ENCODE measurements at places on chromosomes 16 and 17.

DNA sequence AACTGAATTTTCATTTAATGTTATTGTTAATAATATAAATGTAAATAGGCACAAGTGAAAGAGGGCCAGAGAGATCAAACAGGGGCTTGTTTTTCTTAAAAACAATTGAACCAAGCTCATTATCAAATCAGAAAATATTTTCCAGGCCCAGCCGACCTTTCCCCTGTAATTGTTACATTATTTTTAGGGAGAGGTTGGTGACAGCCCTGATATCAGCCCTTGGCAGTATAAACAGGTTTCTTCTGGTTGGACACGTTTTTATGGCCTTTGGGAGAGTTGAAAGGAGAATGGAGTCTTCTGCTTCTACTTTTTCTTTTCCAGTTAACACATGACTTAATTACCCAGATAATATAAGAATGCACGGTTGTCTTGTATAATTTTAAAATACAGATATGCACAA is 40.0 kb upstream of the COQ7 start:
- DNase-seq: no peak

DNA sequence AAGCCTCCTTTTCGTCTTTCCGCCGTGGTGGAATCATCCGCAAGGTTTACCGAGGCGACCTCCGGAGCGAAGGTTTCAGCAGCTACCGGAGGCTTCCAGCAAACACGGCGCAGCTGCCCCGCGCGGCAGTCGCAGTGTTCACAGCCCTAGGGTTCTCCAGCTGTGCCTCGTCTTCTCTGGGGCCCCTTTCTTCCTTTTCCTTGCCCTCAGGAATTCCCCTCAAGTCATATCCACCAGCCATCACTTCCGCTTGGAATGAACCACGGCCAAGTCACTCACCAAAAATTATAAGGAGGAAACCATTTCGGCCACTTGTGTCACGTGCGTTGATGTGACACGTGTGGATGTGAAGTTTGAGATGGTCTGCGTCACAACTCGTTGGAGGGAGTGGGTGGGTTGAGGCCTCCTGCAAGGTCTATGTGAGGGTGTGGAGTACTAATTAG is 636 bp upstream of the ERN1 start:
- DNase-seq: peak; percentile 78

- DNase-seq: no peak
Observed at GRCh38 chr16:11774065-11774626, 22.9 kb downstream of the ZC3H7A start.

- no peak for DNase-seq
Observed at GRCh38 chr17:38994026-38994425, 26.8 kb upstream of the FBXO47 start.

GRCh38 chr17:77445760-77446532 is 305.2 kb downstream of the SEC14L1 start:
- peak; percentile 62 for DNase-seq

- DNase-seq: no peak
Observed at GRCh38 chr16:60217787-60218186, 1483.7 kb upstream of the GOT2 start.

DNA sequence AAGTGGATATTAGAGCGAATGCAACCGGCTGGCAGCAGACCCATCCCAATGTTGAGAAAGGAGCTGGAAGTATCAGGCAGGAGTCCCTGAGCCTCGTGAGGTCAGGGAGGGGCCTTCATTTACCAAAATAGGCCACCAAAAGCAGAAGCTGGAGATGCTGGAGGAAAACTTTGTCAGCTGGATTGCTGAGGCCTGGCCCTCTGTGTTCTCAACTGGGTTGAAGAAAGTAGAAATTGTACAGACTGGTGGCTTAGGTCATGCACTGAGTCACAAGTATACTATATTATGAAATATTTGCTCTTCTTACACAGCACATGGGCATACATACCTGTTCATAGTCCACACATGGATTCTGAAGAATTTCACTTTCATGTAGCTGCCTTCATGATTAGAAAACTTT is 23.2 kb upstream of the TEKT3 start:
- DNase-seq: no peak

- no peak for DNase-seq
Observed at GRCh38 chr16:58384437-58385055, 7.7 kb upstream of the GINS3 start.

DNA sequence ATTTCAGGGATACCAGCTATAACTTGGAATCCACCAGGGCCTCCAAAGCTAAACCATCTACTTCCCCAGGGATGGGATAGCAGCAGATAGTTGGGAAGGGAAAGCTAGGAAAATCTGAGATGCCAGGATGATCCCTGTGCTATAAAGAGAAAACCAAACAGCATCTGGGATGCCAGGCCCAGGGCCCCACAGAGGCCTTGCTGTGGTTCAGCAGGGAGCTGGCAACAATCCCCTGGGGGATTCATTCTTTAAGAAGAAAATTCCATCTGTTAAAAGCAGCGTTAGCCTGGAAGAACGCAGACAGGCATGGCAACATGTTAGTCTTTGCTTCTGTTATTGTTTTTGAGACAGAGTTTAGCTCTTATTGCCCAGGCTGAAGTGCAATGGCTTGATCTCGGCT is 16.6 kb downstream of the MYO18A start:
- no peak for DNase-seq

- no peak for DNase-seq
Observed at GRCh38 chr17:59769887-59770286, 62.4 kb downstream of the VMP1 start.

GRCh38 chr17:34598161-34598776 is 18.9 kb downstream of the TMEM132E start:
- no peak for DNase-seq

GRCh38 chr17:19022128-19022527 is 17.6 kb upstream of the FAM83G start:
- no peak for DNase-seq

GRCh38 chr16:79928142-79928873 is 327.8 kb upstream of the MAF start:
- no peak for DNase-seq

DNA sequence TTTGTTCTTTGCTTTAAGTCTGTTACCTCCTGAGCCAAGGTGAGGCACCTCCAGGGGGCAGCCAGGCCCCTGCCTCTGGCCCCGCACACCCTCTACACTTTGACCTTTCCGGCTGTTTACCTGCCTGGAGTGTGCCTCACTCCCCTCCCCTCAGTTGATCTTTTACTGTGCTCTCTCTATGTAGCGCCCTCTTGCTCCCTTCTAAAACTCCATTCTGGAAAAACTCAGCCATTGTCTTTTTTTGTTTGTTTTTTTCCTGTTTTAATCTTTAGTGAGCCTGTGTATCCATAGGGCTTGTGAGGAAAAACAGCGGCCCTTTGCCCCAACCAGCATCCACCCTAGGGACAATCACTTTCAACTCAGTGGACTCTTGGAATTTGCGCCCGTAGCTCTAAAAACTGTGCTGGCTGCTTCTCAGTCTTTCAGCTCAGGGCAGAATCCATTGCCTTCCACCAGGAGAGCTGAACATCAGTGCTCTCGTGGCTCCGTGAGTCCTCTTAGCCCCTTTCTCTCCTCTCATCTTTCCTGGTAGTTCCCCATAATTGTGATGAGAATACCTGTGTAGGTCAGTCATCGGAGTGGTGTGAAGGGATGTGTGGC is 4.3 kb downstream of the AMDHD2 start:
- DNase-seq: no peak

DNA sequence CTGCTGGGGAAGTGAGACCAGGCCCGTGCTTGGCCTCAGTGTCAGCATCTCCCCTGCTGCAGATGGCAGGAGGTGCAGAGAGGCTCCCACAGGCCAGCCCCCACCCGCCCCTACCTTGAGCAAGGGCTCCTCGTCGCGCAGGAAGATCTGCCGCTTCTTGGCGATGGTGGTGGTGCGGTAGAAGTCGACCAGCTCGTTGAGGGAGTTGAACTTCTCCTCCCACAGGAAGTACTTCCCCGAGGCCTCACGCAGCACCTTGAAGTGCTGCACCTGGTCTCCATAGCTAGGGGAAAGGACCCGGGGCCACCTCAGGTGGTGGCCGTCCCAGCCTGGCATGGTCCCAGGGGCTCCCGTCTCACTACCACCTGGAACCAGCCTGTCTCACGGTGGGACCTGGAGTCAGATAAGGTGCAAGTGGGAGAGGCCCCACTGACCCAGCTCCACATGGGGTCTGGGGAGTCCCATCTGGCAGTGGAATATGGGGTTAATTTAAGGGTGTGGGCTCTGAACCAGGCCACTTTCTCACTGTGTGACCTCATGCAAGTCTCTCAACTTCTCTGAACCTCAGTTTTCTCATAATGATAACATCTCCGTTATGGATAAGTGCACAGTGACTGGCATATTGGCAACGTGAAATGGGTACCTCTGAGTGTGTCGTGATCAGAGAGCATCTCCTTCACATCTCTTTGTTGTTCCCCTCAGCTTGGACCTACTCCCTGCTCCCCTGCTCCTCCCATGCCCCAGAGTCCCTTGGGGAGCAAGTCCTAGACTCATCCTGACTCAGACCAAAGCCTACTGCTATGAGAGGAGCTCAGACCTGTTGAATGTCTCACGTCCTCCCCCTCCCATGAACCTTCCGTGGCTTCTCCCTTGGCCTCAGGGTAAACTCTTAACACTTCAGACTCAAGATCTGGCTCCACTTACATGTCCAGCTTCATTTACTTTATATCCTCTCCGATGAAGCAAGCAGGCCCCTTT is 19.8 kb upstream of the FAM83G start:
- no peak for DNase-seq

DNA sequence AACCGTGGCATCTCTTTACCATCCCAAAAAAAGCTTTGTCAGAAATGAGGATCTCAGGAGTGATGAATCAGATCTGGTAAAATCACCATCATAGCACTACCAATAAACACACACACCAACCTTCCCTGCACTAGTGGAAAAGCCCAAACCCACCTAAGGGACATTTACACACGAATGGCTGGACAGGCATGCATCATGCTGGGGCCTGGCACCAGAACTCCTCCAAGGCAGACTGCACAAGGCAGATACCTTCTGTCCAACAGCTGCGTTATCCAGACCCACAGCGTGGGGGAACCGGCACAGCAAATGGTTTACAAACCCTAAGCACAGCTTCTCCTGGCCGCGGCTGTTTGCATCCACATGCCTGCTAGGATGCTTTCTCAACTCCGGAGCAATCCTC is 2.8 kb downstream of the ASIC2 start:
- no peak for DNase-seq

DNA sequence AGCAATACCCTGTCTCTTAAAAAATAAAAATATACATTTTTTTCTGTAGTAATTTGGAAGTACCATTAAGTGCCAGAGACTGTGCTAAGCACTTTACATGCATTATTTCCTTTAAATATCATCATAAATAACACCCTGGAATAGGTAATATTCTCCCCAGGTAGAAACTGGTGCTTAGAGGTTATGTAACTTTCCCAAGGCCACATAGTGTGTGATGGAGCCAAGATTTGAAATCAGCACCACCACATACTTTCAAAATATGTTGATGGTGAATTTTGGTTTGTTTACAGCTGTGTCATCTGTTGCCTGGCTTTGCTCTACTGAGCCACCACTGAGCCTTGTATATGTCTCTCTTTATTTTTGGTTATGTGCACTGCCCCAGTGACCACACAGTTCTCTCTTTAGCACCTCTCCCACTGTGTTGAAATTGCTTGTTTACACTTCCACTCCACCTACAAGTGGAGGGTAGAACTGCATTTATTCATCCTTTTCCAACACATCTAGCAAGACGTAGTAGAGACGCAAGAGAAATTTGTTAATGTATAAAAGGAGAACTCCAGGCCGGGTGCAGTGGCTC is 19.0 kb upstream of the NBR1 start:
- DNase-seq: no peak

All from CD4-positive, alpha-beta T cell treated with Interleukin-12 subunit alpha and Interleukin-12 subunit beta, for 1 hour (primary cell).